ENCODE measurements at places on chromosomes 6 and 20. TPM values are rescaled to one million over a fixed set of nuclear protein-coding genes. Genes with fewer than 3 reads are reported as not detected.

The ZNF334 gene
- total RNA-seq = 21.4 TPM

The RIMS1 gene
- total RNA-seq = 4.5 TPM

The INSM1 gene
- total RNA-seq = 22.6 TPM

The TMEM200A gene
- 2.9 TPM for total RNA-seq

The FAM209B gene
- total RNA-seq = 0.55 TPM

The RFX6 gene
- total RNA-seq = not detected

The GPANK1 gene
- total RNA-seq = 17.6 TPM

The VSX1 gene
- total RNA-seq = 4.2 TPM

The SNAP25 gene
- 9.2 TPM for total RNA-seq
